ENCODE measurements at places on chromosomes 1 and 21.

- DNase-seq: no peak
These were observed 35.1 kb downstream of the PTPRF start for GRCh38 chr1:43565600-43566360.

DNA sequence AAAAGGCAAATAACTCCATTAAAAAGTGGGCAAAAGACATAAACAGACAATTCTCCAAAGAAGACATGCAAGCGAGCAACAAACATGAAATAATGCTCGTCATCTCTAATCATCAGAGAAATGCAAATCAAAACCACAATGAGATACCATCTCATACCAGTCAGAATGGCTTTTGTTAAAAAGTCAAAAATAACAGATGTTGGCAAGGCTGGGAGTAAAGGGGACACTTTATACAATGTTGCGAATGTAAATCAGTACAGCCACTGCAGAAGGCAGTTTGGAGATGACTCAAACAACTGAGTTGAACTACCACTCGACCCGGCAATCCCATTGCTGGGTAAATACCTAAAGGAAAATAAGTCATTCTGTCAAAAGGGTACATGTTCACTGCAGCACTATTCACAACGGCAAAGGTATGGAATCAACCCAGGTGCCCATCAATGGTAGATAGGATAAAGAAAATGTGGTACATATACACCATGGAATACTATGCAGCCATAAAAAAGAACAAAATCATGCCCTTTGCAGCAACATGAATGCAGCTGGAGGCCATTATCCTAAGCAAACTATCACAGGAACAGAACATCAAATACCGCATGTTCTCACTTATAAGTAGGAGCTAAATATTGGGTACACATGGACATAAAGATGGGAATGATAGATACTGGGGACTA, 25.9 kb downstream of the TSPAN2 start:
- no peak for DNase-seq

DNA sequence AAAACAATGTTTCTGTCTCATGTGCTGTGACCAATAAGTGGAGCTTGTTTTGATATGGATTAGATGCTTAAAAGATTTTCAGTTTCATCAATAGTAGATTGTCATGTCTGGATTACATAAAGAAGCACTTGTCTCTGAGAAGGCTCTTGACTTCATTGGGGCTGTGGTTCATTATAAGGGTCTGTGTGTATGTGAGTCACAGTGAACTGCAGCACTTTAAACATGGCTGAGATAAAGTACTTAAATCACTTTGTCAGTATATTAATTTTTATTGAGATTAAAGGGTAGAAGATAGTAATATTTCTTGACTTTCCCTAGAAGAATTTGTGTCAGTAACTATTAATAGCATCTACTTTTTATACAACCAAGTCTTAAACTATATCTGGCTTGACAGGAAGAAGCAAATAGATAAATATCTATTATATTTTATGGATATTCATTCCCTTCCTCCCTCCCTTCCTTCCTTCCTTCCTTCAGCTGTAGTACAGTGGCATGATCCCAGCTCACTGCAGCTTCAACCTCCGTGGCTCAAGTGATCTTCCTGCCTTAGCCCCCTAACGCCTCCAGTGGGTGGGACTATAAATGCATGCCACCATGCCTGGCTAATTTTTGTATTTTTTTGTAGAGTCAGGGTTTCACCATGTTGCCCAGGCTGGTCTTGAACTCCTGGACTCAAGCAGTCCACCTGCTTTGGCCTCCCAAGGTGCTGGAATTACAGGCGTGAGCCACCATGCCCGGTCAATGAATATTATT, 48.8 kb downstream of the ZFYVE9 start:
- no peak for DNase-seq

- DNase-seq: no peak
These were observed 79.3 kb downstream of the DISP3 start for GRCh38 chr1:11558276-11558675.

DNA sequence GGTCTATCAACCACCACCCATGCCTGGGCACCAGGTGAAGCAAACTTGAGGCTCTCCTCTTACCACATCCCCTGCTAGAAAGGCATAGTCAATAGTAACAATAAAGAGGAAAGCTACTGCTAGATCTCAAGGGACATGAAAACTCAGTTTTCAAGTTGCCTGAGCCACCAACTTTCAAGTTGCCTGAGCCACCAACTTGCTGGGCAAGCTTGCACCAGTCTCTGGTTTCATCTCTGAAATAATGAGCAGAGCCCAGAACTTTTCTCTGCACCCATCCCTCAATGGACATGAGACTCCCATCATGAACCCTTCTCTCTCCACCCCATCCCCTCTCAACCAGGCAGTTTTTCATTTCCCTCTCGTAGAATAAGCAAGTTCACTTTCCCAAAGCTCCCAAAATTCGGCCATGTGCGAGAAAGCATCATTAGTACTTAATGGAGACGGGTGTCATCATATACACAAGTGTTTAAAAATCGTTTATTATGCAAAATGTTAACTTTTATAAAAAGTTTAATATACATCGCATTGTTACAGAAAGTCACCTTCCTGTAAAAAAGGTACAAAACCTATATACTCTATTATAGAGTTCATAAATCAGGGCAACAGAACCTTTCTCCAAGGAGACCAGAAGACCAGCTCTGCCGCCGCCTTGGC, 1.7 kb downstream of the ID3 start:
- no peak for DNase-seq

GRCh38 chr1:215992620-215993019, 425.5 kb downstream of the KCTD3 start:
- no peak for DNase-seq

DNA sequence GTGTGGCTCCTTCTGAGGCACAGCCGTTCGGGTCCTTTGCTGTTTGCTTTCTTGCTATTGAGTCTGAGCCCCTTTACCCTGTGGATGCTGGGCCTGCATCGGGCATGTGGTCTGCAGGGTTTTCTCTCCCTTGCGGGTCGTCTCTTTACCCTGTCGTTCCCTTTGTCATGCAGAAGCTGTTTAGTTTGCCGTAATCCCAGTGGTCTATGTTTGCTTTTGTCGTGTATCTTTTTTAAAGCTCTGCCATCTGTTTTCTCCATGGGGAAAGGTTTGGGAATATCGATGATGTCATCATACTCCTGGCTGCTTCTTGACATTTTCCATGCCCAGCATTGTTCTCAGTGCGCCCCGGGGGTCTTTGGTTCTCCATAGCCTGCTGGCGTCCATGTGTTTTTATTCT, 68.2 kb downstream of the AGPAT3 start:
- DNase-seq: no peak

GRCh38 chr1:182473556-182473955, 23.6 kb downstream of the RGSL1 start:
- DNase-seq: no peak

- no peak for DNase-seq
These were observed 63.4 kb upstream of the BCL10 start for GRCh38 chr1:85339656-85340399.

GRCh38 chr1:58000116-58000515, 546.4 kb downstream of the OMA1 start:
- no peak for DNase-seq

DNA sequence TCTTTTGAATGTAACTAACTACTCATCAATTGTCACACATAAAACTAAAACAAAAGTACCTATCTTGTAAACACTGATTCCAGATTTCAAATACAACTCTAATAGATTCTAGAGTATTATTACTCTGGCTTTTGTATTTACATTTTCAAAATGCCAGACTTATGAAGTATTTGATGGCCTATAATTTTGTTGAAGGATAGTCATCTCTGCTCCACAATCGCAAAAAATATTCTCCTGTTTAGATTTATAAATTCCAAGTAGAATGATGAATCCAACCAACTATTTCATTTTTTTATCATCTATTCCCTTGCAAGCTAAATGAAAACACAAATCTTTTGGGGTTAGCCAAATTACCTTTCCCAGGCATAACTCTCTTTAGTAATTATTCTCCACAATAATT, 75.0 kb upstream of the GUCA2A start:
- no peak for DNase-seq

GRCh38 chr1:16631248-16632043, 18.1 kb upstream of the NBPF1 start:
- no peak for DNase-seq

DNA sequence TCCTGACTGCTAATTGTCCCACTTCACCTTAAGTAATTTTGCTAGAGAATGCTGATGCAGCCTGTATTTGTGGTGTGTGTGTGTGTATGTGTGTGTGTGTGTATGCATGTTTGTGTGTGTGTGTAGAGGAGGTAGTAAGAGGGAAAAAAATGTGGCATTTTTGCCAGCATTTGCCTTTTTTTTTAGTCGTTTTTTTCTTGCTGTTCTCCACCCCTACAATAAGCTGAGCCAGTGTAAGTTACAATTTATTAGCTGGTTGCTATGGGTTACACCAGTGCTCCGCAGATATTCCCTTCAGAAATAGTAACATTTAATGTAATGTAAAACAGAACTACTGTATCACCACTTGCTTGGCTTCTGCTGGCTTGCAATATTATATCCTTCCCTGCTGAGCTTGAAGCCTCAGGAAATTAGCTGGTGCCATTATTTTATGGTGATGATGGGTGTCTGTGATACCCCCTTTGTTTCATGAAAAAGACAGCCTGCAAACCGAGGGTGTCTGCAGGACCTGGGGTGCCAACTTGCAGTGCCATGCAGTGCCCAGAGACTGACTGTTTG, 23.4 kb upstream of the IGSF3 start:
- DNase-seq: no peak

- no peak for DNase-seq
These were observed 282.2 kb downstream of the RRAGC start for GRCh38 chr1:38577385-38577784.

DNA sequence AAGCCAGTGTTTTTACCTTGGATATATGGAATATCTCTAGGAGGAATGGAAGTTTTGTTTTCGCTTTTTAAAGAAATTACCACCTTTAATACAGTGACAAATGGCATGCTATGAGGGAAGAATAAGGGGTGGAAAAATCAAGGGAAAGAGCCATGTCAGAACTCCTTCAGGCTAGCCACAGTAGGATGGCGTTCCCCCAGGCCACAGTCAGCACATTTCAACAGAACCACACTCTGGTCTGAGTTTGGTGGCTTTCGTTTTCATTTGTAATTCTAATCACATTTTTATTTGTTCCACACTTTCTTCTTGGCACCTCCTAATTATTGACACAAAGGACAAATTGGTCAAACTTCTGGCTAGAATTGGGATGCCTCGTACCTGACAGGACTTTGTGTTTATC, 60.3 kb upstream of the RCOR3 start:
- DNase-seq: no peak

- no peak for DNase-seq
These were observed 75.2 kb downstream of the UCK2 start for GRCh38 chr1:165902565-165902964.

GRCh38 chr1:23500466-23500865, 16.5 kb upstream of the ASAP3 start:
- no peak for DNase-seq

DNA sequence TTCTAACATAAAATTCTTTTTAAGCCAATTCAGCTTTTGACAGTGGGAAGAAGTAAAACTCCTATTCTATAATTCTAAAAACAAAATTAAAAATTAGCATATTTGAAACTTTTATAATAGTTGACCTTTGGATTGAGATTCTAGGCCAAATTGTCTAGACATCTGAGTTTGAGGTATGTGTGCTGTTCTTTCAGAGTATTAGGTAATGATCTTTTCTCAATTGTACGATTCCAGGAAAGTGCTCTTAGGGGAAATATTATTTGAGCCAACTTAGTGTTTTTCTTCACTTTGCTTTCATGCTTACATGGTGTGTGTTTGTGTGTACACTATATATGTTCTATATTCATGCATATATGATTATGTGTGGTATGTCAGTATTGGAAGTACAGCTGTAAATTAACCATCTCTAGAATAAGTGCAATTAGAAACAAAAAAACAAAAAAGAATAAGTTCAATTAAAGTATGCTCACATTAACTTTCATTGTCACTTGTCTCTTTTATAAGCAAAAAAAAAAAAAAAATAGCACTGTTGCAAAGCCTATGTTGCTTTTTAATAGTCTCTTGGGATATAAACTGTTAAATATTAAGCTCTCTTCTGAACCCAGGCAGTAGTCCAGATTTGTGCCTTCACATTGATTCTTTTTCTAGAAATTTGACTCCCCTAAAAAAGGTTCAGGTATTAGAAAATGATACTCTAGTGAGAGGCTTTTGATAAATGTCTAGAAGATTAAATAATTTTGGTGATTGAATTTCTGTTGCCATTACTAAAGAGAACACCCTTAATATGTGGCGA, 132.2 kb downstream of the ATP5PO start:
- DNase-seq: no peak

DNA sequence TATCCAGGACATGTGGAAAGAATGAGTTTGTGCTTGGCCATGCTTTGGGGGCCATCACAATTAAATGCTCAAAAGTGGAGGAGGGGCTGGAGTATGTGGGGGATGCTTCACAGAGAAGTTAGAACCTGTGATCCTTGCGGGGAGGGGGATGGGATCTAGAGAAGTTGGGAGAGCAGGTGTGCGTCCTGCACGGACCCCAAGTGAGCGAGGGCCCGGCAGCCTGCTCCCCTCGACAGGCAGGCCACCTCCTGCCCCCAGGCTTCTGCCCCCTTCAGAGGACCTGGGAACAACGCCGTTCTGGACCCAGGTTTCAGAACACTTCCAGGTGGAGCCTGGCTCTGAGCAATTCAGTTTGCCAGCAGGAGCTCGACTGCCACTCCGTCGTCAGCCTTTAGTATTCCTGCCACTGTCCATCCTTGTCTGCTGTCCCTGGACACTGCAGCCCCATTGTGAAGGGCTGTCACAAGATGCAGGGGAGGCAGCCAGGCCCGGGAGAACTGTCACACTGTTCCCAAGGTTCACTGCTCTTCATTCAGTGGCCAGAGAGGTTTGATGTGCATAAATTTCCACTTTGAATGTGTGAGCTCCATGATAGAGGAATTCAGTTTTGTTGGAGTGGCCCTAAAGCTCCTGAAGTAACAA, 112.2 kb downstream of the DHRS3 start:
- DNase-seq: no peak

DNA sequence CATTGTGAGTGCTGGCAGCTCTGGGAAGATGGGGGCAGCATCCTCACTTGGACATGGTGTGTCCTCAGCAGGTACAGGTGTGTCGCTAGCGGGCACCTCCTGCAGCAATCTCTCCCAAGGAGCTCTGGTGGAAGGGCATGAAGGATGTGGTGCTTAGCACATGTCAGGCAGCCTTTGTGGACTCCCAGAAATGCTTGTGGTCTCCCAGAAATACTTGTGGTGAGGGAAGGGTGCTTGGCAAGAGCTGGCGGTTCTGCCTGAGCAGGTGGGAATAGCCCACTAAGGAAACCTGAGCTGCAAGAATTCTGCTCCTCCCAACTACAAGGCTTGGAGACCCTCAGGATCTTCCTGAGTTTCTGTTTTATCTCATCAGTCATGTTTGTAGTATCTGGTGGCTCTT, 371.6 kb downstream of the PRDM2 start:
- no peak for DNase-seq

- DNase-seq: peak; percentile 13
These were observed 176.7 kb downstream of the OLFM3 start for GRCh38 chr1:101820071-101820470.

Data from T47D (cell line).